HCT116 (cell line): ENCODE measurements at places on chromosomes 7 and 10.

GRCh38 chr10:132652446-132652845 lies 114.9 kb downstream of the INPP5A start:
- no peak for DNase-seq

DNA sequence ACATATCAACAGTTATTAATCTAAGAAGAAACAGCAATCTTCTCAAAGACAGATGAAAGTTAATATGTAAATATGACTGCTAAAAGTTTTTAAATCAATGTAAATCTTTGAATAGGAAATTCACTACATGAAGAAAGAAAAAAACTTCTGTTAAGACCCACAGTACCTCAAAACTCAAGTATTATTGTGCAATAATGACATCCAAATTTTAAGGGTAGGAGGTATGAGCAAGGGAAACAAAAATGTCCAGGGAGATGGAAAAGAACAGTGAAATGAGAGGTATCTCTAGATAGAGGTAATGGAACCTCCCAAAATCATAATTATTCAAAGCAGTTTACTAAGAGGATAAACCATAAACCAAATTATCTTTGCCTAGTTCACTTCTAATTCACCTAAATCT lies 436.8 kb downstream of the PARD3 start:
- DNase-seq, result no peak

DNA sequence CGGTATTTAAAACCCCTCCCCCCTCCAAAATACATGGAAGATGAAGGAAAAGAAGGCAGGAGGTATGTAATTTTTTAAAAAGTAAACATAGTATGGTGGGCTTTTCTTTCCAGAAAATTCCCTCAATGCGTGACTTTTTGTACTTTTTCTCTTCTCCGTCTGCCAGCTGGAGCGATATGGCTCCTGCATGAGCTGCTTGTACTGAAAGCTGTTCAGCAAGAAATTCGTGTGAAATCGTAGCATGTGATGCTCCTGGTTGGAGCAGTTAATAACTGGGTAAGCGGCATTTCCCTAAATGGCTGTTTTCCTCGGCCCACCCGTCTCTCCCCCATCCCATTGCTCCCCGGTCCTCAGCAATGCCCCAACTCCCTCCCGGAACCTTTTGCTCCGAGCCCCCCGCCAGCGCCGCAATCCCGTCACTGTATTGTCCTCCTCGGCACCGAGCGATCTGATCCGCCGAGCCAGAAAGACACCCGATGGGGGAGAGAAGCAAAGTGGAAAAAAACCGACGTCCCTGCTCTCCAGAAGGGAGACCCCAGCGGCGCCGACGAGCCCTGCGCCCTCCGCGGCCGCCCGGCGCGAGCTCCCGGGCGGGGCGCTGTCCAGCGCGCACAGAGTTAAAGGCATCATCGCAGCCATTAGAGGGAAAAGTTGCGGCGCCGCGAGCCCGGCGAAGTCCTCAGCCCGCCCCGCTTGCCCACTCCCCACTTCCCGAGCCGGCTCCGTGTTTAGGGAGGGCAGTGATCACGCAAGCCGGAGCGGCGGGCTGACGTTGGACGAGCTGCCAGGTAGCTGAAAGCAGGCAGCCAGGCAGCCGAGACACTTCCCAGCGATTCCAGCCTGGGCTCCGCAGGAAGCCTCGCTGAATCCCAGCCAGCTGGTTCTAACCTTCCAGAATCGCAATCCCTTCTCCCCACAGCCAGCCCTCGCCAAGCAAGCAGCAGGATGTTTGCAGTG lies at the start of gene VSTM2A:
TSS of gene VSTM2A (plus strand) at position 707 of the 957 bp plus-strand sequence. CDS start 356 bp downstream, outside the sequence.
- DNase-seq, result no peak

- DNase-seq, result no peak
These were observed 37.8 kb upstream of the FZD9 start for GRCh38 chr7:73395538-73396503.

GRCh38 chr7:49773218-49773935 lies at the start of gene VWC2:
Gene VWC2 (plus strand): TSS chr7:49773638. CDS start chr7:49775436, 1,798 bp downstream.
- DNase-seq, result no peak

DNA sequence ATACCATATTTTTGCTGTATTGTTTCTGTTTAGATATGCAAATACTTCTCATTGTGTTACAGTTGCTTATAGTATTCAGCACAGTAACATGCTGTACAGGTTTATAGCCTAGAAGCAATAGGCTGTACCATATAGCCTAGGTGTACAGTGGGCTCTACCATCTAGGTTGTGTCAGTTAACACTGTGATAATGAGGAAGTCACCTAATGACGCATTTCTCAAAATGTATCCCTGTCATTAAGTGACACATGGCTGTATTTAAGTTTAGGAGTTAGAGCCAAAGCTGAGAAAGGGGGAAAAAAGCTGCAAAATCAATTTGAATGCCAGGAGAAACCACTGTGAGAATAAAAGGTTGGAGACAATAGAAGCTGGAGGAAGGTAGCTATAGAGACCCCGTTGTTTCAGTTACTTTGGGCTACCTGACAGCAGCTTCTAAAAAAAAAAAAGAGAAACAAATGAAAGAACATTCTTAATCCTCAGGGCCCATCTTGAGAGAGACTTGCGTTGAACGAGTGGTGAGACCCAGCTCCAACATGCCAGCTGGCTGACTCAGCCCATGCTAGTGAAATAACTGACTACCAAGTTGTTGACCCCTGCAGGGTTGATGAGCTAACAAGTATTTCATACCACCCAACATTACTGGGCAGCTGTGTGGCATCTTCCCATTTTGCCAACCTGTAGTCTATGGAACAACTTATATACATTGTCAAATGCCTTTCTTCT lies 8.7 kb downstream of the STARD3NL start:
- DNase-seq, result no peak

DNA sequence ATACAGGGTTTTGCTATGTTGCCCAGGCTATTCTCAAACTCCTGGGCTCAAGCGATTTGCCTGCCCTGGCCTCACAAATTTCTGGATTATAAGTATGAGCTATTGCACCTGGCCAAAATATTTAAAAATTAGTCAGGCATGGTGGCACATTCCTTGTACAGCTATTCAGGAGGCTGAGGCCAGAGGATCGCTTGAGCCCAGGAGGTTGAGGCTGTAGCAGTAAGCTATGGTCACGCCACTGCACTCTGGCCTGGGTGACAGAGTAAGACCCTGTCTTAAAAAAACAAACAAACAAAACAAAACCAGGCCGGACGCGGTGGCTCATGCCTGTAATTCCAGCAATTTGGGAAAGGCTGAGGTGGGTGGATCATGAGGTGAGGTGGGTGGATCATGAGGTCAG lies 14.5 kb upstream of the SIRT1 start:
- no peak for DNase-seq

GRCh38 chr10:93475227-93475626 lies 6.9 kb downstream of the MYOF start:
- DNase-seq, result no peak

- no peak for DNase-seq
These were observed 975.2 kb downstream of the SORCS1 start for GRCh38 chr10:106189292-106189691.
